ENCODE measurements at places on chromosomes 5 and 9.

- ATAC-seq, result no peak
These were observed 347.6 kb downstream of the EBF1 start for GRCh38 chr5:158751961-158752655.

- ATAC-seq, result peak; percentile 36
These were observed 41.2 kb downstream of the FYB1 start for GRCh38 chr5:39178171-39178570.

GRCh38 chr5:109671136-109671535 is 18.6 kb upstream of the MAN2A1 start:
- ATAC-seq, result no peak

DNA sequence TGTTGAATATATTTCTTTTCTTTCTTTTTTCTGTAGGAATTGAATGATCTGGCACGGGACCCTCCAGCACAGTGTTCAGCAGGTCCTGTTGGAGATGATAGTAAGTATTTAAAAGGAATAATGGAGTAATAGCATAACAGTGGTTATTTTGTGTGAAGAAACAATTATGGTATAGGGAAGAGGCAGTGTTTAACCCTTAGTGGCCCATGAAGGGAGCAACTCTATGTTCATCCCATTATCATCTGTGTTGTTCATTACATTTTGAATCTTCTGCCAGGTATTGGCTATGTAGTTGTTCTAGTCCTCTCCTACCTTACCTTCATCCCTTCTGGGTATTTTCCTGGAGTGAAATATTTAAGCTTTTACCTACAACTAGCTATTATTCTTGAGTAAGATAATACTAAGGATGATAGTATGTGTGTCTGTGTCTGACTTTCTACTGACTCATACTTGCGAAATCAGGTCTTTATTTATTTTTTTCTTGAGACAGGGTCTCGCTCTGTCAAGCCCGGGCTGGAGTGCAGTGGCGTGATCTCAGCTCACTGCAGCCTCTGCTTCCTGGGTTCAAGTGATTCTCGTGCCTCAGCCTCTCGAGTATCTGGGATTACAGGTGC is 39.3 kb downstream of the UBE2D2 start:
- no peak for ATAC-seq

DNA sequence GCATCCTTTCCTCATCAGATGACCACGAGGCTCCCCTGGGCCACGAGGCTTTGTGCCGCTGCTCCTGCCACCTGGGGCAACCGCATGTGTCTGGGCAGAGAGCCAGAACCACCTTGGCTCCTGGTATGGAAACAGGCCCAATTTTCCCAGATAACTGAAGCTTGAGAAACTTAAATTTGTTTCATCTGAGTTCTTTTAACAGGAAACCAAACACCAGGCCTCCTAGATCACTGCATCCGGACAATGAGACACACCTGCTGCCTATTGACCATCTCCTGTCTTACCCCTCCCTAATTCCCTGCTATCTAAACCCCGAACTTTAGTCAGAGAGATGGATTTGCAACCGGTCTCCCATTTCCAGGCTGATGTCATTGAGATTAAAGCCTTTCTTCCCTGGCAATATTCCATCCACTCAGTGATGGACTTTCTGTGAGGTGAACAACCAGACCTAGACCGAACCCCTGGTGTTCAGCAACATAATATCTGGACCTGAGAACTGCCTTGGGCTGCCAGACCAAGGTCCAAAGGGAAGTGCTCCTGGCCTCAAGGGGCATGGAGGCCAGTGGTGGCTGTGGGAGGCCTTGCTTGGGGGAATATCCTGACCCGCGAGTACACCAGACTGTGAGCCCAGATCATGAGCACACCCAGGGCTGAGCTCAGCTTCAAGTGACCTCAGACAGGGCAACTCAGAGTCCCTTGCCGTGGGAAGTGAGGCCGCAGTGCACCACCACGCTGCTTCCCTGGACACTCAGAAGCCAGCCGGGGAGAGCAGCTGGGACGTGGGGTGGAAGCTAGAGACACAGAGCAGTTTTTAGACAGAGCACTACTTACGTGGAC is 199.7 kb downstream of the HSPA4 start:
- ATAC-seq, result no peak

Data from activated T-helper 17 cell treated with anti-CD3 and anti-CD28 coated beads, Interleukin-2, amount 50 U/mL, for 72 hours (primary cell).